ENCODE measurements at places on chromosomes 1 and 21.
A peak's percentile ranks its signal among the peaks of the same experiment; 100 is the strongest.

DNA sequence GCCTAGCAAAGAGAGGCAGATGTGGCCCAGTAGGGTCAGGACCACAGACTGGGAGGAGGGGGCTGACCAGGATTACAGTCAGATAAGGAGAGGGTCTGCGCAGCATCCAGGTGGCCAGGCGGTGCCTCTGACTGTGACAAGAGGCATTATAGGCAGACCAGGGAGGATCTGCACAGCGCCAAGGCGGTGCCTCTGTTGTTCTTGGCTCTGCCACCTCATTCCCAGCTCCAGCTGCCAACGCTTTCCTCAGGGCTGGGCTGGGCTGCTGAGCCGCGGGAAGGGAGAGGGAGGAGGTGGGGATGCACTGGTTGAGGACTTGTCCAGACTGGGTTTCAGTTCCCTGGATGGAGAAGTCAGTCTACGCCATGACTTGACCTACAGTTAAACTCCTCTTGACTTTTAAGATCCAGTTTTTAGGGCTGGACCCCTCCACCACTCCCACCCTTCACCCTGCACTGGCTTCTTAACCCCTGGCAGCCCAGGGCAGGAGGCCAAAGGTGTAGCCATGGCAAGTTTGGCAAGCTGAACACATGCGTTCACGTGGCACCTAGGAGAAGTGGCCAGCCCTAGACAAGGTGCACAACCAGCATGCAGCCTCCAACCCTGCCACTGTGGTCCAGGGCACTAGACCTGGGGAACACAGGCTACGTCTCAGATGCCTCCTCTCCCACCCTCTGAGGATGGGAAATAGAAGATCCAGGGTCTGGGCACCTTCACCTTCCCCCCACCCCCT, 4.5 kb upstream of the CRABP2 start:
- peak; percentile 85 for DNase-seq

GRCh38 chr1:207009182-207009850, 23.2 kb downstream of the C1orf116 start:
- no peak for DNase-seq

DNA sequence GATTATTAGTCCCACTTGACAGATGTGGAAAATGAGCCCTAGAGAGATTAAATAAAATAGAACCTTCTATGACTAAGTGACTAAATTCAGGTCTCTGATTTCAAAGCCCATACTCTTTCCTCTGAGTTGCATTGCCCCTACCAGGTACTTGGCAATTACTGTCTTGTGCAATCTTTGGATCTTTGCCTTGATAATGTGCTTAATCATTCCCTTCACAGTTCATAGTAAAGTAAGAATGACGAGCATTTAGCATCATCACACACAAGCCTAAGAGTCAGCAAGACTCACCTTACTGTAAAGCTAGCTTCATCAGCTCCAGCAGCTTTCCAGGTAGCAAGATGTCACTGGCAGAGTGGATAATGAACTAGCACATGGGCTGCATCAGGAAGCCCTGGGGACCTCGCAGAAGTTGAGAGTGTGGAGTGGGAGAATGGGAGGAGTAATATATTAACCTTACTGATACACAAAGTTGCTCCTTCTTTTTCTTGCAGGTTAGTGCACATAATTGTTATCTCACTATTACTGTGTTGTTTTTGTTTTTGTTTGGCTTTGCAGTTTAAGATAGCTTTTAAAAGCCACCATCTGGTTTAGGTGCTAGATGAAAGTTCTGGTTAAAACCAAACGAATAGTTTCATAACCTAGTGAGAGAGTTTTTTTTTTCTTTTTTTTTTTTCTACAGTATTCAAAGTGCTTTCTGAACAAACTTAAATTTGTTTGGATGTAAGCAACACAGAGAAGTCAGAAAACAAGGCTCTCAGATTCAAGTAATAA, 71.8 kb downstream of the PBX1 start:
- DNase-seq = no peak

DNA sequence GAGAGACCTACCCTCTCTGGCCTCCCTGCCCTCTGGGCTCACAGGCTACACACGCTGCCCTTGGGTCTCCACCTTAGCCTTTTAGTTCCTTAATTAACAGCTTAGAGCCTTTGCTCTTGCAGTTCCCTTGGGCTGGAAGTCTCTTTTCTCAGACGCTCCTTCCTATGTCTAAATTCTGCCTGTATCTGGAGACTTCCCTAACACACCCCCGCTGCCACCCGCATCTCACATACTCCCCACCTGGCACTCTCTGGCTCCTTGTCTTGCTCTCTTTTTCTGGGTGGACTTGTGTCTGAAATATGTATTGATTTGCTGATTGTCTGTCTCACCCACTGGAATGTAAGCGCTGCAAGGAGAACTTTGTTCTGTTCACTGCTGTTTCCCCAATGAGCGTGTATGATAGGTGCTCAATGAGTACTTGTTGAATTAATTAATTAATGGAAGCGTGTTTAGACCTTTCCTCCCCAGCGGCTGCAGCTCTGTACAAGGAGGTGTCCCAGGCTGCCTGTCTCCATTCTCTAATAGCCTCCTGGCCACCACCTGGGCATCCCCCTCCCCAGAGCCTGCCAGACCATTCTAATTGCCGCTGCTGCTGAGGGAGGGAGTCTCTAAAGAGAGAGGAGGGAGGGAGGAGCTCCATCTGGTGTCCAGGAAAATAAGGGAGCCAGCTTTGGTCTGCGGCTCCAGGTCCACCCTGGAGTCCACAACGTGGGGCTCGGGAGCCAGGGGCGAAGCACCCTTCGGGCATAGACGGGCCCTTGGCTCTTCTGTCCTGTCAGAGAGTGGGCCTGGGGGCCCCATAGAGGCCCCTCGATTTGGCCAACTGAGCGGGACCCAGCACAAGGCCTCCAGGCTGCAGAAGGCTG, 95.4 kb downstream of the RNF220 start:
- DNase-seq = no peak

DNA sequence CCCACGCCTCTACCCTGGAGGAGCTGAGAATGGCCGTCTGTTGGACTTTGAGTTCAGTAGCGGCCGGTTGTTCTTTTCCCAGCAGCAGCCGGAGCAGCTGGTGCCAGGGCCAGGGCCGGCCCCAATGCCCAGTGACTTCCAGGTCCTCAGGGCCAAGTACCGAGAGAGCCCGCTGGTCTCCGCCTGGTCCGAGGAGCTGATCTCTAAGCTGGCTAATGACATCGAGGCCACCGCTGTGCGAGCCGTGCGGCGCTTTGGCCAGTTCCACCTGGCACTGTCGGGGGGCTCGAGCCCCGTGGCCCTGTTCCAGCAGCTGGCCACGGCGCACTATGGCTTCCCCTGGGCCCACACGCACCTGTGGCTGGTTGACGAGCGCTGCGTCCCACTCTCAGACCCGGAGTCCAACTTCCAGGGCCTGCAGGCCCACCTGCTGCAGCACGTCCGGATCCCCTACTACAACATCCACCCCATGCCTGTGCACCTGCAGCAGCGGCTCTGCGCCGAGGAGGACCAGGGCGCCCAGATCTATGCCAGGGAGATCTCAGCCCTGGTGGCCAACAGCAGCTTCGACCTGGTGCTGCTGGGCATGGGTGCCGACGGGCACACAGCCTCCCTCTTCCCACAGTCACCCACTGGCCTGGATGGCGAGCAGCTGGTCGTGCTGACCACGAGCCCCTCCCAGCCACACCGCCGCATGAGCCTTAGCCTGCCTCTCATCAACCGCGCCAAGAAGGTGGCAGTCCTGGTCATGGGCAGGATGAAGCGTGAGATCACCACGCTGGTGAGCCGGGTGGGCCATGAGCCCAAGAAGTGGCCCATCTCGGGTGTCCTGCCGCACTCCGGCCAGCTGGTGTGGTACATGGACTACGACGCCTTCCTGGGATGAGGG, 28.5 kb upstream of the SPSB1 start:
- no peak for DNase-seq

GRCh38 chr1:229432905-229433304, 989 bp downstream of the ACTA1 start:
- DNase-seq = no peak

DNA sequence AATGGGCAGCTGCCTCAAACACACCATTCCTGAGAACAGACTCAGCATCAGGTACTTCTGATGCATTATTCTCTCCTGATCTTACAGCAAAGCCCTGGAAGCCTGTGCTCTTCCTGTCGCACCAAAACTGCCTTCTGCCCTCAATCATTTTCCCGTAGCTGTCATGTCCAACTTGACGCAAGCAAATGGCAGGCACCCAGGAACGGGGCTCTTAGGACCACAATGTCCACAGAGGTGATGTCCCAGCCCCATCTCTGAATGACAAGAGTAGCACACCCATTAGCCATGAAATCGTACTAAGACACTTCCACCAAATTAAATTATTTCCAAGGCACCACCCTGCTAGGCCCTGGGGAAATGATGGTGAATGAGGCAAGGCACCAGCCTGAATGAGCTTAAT, 47.1 kb downstream of the PTPN14 start:
- DNase-seq = no peak

Measured in left hindlimb (tissue), 1 donor.